ENCODE measurements at places on chromosomes 11 and 22.

- no peak for DNase-seq
Measured at GRCh38 chr11:18088966-18089365, 16.9 kb downstream of the SAAL1 start.

DNA sequence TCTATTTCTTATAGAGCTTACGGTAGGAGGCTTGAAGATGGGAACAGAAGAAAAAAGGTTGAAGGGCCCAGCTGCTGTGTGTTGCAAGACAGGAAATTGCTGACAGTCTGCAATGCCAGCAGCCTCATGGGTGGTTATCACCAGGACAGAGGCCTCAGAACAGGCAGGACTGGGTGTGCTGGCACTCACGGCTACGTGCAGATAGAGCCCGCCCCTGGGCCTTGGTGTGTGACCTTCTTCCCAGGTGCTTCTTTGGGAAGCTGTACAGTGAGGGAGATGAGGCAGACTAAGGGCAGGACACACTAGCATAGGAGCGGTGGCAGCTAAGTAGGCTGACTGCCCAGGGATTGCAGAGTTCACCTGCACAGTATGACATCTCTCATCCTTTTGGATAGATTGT is 12.6 kb downstream of the PRAME start:
- DNase-seq: no peak

DNA sequence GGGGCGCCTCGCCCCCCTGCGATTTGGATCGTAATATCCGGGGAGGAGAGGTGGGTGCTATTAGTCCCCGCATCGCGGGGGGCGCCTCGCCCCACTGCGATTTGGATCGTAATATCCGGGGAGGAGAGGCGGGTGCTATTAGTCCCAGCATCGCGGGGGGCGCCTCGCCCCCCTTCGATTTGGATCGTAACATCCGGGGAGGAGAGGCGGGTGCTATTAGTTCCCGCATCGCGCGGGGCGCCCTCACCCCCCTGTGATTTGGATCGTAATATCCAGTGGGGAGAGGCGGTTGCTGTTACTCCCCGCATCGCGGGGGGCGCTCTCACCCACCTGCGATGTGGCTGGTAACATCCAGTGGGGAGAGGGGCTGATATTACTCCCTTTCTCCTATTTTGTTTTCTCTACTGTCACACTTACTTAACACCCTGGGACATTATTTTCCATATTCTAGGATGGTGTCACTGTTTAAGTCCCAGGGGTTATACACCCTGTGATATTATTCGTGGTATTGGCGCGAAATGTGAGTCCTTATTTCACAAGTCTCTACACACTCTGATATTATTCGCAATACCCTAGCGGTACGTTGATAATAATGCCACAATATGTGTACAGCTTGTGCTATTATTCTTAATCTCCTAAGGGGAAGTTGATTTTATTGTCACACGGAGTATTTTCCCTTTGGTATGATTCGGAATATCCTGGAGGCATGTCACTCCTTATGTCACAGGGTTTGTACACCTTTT is 57.8 kb upstream of the ALDH3B2 start:
- peak; percentile 58 for DNase-seq

GRCh38 chr22:30286813-30287647 is 2.3 kb downstream of the CASTOR1 start:
- peak; percentile 74 for DNase-seq

DNA sequence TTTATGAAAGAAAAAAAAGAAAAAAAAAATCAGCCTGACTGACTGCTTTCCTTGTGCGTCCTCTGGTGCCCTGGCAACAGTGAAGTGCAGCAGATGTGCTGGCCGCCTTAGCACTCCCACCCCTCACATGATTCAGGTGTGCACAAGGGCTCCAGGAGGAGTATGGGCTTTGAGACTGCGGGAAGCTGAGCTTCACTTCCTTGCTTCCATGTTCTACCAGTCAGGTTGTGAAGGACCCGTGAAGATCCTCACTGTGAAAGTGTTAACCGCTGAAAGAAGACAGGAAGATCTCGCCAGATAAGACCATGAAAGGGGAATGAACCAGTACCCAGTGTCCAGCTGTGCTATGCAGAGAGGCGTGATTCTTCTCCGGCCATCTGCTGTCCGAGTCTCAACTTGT is 48.2 kb downstream of the HIRA start:
- DNase-seq: no peak

GRCh38 chr11:80473562-80473961 is 1032.7 kb upstream of the TENM4 start:
- no peak for DNase-seq

- DNase-seq: no peak
Measured at GRCh38 chr22:27952091-27952490, 33.0 kb upstream of the PITPNB start.

- no peak for DNase-seq
Measured at GRCh38 chr22:44084044-44084772, 60.1 kb downstream of the PARVB start.

DNA sequence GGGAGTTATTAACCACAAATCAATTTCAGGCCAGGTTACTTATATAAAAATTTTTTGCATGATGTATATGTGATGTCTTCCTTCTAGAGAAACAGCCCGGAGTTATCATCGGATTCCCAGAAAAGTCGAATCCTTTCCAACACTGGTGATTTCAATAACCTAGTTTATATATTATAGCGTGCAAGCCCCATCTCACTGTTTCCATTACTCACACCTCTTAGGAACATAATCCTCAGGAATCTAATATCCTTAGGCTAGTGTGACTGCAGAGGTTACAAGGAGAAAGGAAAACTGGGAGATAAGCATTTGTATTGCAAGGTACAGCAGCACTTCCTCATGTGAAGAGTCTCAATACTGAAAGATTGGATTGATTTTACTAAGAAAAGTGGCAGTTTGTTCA is 20.3 kb downstream of the ARHGAP20 start:
- no peak for DNase-seq

DNA sequence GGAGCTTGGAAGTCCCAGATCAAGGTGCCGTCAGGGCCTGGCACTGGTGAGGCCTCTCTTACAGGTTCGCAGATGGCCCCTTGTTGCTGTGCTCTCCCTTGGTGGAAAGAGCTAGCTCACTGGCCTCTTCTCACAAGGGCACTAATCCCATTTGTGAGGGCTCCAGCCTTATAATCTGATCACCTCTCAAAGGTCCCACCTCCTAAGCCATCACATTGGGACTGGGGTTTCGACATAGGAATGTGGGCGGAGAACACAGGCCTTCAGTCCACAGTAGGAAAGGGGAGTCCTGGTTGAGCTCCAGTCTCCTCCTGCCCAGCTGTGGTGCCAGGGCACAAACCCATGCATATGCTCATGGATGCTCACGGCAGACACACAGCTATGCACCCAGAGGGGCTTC is 14.0 kb upstream of the LRRC32 start:
- DNase-seq: no peak

DNA sequence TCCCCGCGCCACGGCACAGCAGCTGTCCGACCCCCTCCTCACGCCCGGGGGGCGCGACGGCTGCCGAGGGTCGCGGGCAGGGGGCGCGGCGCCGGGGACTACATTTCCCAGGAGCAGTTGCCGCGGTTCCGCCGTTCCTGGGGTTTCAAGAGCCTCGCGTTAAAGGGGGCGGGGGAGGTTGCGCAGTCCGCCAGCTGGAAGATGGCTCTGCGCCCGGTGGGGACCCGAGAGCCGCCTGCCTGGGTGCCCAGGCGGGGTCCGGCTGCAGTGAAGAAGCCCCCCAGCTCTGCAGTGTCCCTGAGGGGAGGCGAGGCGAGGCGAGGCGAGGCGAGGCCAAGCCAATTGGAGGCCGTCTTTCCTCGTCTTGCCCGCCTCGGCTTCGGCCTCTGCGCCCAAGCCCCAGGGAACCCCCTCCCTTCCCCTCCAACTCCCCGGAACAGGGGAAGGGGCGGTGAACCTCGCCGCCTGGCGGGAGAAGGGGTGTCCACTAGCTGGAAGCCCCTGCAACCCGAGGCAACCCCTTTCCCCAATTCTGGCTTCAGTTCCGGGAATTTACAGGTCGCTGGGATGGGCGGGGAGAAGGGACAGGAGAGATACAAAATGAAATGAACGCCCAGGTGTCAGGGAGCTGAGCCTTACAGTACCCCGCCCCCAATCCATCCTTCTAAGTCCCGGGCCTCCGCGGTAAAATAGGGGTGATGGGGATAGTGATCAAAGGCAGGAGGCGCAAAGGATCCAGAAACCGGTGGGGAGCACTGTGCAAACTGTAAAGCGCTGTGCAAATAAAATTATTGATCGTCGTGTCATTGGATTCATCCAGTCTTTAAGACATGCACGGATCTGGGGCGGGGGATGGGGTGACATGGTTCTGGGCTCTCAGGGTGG is 5.2 kb upstream of the GCAT start:
- peak; percentile 90 for DNase-seq

DNA sequence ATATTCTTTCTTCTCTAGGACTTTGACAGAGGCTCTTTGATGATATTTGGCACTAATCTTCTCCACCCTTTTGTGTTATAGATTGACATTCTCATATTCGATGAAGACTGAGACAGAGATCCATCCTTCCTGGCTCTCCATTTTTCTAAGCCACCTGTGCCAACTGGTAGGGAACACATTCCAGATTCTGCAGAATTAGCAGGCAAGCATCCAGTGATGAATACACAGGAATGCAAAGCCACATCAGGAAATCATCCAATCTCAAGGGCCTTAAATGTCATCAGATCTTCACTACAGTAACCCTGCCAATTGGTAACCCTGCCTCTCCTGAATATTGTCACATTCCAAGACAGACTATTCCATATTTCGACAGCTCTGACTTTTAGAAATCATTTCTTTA is 718.4 kb upstream of the API5 start:
- no peak for DNase-seq

DNA sequence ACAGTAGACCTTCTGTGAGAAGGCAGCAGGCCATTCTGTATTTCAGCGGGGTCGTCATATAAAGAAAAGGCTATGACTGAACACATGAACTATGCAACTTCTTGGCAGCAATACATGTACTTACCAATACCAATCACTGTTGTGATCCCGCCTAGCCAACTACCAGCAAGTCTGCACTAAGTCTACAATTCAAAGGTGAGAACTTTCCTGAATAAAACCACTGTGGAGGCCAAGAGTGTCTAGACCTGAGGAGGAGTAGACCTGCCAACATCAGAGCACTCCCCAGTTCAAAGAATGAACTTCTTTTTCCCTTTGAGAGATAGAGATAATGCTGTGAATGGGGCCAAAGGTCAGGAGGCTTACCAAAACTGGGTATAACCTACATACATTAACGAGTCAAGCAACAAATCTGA is 108.2 kb downstream of the SIK3 start:
- DNase-seq: no peak

DNA sequence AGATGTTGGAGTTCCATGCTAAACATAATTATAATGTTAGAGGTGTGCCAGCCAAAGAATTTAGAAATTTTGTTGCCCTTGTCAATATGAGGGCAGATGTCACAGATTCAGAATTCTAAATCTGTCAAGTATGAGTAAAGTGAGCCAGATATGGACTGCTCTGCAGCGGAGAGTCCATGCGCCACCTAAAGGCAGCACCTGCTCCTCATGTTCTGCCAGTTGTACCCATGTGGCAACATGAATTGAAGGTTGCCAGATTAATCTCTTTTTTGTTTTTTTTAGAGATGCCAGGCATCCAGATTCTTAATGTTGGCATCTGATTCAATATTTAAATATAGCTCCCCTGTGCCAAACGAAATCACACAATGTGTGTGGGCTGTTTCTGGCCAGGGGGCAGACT is 678.6 kb upstream of the ANO5 start:
- DNase-seq: peak; percentile 27

DNA sequence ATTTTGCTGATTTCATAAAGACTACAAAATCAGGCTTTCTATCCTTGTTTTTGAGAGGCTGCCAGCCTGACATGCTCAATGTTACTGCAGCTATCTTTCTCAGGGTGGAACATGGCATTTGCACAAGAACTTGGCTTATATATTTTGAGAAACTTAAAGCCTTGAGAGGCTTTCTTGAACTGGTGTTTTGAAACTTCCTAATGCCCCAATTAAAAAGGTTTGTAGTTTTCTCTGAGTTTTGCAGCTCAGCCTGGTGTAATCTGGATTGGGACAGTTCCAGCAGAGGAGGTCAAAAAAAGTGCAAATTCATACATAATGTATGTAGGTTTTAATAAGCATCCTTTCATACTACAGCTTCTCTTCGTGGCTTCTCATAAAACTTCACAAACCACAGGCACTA is 223.4 kb downstream of the FAM76B start:
- DNase-seq: no peak

GRCh38 chr11:121578251-121578976 is 125.6 kb upstream of the SORL1-AS1 start:
- no peak for DNase-seq

DNA sequence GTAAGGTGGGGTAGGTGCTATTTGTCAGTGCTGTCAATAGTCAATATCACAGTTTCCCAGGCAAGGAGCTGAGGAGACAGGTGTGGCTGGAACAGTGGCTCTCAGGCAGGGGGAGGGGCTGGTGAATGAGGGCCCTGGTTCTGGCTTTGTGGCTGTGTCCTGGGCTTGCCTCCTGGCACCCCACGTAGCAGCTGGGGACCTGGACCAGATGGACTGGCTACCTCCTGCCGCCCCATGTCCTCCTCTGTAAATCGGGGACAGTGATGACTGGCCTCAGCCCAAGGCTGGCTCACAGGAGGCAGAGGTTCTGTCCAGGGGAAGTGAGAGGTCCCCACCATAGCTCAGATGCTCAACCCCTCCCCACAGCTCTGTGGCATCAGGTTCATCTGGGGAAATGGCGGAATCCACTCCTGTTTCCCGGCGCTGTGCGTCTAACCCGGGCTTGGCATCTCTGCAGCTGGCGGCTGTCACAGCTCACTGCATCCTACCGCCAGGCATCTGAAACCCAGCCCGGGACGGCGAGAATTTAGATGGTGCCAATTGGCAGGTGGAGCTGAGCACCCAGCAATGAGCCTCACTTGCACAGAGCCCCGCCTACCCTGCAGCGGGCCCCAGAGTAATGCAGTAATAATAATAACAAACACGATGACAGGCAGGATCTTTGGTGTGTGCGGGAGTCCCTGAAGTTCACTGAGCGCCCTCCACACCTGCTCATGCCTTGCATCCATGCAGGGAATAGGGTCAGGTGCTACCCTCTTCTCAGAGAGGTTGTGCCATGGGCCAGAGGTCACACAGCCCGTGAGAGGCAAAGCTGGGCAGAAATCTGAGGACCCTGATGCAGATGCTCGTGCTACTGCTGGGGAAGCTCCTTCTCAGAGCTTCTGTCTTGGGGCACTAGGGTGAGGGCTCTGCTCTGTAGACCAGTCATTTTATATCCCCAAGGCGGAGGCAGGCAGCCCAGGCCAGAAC is 27.8 kb upstream of the SHISAL1 start:
- DNase-seq: no peak

GRCh38 chr11:32643526-32643925 is 59.9 kb downstream of the EIF3M start:
- no peak for DNase-seq

GRCh38 chr22:46962406-46962805 is 200.0 kb downstream of the TBC1D22A start:
- DNase-seq: no peak

- no peak for DNase-seq
Measured at GRCh38 chr22:42847110-42847509, 10.0 kb downstream of the ARFGAP3 start.

- peak; percentile 39 for DNase-seq
Measured at GRCh38 chr11:11519184-11519583, 102.6 kb downstream of the GALNT18 start.

All from neural progenitor cell (in vitro differentiated cells).